ENCODE measurements at places on chromosomes 5 and 9.

GRCh38 chr9:131748411-131748955 lies 8.6 kb upstream of the RAPGEF1 start:
- no peak for DNase-seq

DNA sequence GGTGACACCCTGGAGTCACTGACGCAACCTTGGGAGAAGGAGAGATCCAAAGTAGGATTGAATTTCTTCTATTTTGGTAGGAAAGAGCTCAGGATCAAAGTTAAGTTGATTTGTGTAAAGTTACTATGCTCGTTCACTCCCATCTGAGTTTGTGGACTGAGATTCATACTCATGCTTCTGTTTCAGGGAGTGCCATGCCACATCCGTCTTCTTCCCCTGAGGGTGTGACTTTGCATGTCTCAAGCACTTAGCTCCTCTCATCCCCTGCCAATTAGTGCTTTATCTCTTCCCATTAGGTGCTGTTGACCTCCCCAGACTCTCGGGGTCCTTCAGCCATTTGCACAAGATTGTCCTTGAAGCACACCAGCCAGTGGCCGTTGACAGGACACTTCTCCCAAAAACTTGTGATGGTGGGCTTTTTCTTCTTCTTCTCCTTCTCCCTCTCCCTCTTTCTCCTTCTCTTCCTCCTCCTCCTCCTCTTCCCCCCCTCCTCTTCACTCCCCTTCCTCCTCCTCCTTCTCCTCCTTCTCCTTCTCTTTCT lies 232.2 kb upstream of the KLF4 start:
- DNase-seq, result no peak

DNA sequence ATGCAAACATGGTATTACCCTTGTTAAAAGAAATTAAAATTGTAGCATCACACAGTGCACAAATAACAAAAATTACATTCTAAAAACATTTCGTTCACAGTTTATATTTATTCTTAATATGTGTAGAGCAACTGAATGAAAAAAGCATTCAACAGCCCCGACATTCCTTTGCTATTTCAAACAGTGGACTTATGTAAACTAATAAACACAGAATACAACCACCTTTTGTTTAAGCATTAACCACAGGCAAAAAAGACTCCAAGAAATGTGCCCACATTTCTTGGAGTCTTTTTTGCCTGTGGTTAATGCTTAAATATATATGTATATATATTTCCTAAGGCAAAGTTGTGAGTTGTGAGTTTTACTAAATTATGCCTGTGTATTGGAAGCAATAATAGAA lies 532.5 kb upstream of the DAP start:
- DNase-seq, result no peak

DNA sequence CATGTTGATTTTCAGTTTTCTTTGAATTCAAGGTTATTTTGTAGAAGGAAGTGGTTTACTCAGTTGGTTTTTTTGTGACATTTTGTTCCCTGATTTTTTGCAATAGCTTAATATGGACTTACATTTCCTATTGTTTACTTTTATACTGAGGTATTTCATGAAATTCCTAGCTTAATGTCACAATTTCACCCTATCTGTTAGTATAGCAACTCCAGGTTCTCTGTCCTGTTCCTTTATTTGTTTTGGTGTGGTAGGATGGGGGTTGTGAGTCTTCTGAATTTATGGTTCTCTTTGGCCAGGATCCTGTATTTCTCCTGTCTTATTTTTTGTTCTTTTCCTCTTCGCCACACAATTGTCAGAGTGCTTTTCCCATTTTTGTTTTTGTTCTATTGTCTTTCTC lies 523.4 kb upstream of the ARRDC3 start:
- no peak for DNase-seq

DNA sequence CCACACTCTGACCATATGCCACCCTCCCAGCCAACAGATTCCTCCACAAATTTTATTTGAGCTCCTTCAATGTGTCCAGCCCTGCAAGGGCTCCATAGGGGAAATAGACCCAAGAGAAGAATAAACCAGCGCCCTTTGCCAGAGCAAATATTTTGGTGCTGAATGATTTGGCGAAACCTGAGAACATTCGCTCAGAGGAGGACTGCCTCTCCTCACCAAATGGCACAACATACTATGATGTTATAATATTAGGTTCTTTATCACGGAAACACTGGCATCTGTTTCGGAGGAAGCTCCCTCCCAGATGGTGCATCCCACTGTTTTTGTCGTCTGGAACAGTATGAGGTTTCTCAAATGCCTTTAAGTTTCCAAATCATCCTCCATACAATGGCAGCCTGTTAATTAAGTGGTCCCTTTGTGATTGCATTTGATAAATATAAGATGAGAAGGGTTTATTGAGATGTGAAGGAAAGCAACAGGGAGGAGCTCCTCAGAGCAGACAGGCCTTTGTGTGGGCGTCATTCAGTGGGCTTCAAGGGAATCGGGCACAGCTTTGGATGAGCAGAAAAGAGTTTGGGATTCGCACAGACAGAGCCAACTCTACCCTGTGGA lies 139.1 kb upstream of the ADRA1B start:
- no peak for DNase-seq

GRCh38 chr5:40124367-40124766 lies 555.3 kb upstream of the PTGER4 start:
- DNase-seq, result no peak

DNA sequence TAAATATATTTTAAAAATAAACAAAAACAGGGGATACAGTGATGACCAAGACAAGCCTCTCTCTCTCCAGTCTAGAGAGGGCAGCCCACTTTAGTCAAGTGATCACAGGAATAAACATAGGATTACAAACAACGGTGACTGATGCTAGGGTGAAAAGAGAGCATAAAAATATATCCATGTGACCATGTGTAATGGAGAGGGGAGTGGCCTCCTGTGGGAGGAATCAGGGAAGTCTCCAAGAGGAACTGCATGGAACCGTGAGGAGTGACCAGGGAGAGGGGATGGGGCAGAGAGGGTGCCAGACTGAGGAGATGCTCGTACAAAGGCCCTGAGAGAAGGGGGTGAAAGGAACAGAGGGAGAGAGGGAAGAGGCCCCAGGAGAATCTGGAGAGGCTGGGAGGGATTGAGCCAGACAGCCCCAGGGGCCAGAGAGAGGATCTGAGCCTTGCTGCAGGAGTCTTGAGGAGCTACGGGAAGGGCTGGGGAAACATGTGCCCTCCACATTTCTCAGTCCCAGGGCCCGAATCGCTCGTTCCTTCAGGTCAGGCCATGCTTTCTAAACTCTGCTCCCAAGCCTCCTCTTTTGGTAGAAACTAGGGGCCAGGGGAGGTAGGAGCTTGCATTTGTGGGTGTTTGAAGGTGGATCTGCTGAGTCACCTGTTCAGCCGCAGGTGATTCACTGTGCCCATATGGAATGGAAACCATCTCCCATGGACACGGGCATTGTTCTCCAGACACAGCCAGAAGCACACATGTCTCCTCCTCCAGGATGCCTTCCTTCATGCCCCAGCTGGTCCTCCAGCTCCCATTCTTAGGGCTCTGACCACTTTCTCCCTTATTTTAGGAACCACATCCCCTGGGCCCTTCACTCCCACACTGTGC lies 63.8 kb downstream of the PAX5 start:
- DNase-seq, result no peak

GRCh38 chr5:14123974-14124482 lies 19.1 kb upstream of the TRIO start:
- DNase-seq, result no peak

- DNase-seq, result no peak
These were observed 192.6 kb downstream of the EFNA5 start for GRCh38 chr5:107478068-107478641.

GRCh38 chr5:159106569-159107282 lies 7.0 kb upstream of the EBF1 start:
- DNase-seq, result peak; percentile 89

DNA sequence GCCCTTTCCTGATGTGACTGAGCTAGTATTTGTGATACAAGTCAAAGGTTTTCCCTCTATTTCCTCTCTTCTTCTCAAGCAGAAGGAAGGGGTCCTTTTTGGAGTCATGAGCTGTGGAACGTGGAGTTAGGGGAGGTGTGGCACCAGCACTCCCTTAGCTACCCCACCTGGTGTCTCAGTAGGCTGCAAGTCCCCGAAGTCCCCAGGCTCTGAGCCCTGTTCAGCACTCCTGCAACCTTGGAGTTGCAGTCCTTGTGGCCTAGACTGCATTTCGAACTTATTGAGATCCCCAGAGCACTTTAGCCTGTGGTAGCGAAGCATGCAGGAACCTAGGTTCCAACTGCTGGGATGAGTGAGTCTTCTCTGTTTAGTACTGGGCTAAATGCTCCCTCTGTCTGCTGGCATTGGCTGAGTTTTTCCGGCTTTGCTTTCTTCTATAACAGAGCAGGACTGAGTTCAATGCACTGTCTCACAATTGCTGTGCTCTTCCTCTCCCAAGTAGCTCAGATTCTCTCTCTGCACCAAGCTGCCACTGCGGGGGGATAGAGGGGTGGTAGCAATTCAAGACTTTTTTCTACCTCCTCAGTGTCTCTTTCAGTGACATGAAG lies 600.7 kb upstream of the CDH9 start:
- no peak for DNase-seq

DNA sequence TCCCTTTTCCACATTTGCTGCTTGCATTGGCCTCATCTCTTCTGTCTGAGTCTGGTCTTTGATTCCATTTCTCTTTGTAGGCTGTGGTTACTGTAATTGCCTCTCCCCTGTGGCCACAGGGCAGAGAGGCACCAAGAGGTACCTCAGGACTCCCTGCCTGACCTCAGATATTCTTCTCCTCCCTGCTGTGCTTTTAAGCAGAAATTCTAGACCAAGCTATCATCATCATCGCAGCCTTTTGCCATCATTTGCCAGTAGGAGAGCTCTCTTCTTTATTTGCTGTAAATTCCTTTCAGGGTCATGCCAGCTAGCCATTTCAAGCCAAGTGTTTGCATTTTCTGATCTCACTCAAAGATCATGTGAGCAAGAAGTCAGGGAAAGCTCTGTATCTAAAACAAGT lies 369.6 kb downstream of the ICE1 start:
- DNase-seq, result no peak

DNA sequence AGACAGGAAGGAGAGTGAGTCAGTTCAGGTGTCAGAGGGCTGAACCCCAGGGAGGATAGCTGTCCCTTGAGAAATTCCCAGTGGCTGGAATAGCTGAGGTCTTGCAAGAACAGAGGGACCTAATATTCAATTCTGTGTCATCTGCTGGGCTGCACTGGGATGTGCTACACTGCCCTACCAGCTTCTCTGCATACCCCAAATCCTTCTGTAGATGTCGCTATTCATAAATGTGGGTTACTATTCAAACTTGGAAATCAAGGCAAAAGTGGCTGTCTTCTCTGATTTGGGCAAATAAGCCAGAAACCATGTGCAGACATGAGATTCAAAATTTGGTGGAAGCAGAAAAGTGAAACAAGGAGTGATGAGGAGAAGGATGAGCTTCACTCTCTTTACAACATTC lies 16.3 kb downstream of the TNFSF8 start:
- no peak for DNase-seq

- DNase-seq, result no peak
These were observed 555.3 kb upstream of the ZNF608 start for GRCh38 chr5:125301711-125302110.

GRCh38 chr5:178472138-178472537 lies 118.1 kb downstream of the COL23A1 start:
- no peak for DNase-seq

DNA sequence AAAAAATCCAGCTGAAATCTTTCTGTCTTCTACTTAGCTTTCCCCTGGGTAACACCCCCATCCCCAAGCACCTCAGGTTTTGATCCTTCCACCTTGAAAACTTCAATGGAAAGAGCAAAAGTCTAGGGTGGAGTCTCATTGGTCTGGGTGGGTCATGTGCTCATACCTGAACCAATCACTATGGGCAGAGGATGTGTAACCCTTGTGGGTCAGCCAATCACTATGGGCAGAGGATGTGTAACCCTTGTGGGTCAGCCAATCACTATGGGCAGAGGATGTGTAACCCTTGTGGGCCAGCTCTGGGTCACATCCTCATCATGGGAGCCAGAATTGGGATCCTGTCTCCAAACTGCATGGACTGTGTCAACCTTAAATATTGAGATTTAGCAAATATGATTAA lies 18.5 kb downstream of the NAIF1 start:
- no peak for DNase-seq

- DNase-seq, result no peak
These were observed 6.2 kb downstream of the ADAMTSL2 start for GRCh38 chr9:133540698-133541025.

- DNase-seq, result no peak
These were observed 30.1 kb upstream of the SLC12A2 start for GRCh38 chr5:128053291-128053954.

GRCh38 chr5:6584101-6584645 lies 48.7 kb downstream of the NSUN2 start:
- no peak for DNase-seq

GRCh38 chr9:126932871-126933321 lies 18.3 kb downstream of the RALGPS1 start:
- peak; percentile 23 for DNase-seq

DNA sequence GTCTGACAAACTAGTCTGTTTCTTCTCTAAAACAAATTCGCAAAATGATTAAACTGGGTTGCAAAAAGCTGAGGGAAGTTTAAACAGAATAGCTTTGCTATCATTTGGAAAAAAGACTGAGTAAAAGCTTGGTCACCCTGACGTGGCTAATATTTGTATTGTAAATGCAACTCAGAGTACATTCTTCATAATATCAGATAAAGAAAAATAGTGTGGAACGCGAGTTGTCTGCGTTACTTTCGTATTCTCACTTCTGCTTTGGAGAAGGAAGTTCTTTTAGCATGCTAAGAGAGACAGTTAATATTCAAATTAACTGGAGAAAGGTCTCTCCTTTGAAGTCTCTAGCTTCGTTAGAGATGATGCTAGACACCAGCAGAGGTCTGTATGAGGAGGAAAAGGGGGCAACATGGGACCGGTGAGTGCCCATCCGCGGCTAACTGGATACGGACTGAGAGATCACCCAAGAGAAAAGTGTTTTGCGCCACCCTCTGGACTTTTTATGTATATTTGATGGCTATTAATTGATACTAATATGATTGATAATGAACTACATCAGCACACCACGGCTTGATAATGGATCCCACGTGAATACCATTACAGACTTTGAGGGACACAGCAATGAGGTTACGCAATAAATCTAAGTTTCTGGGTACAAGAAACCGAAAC lies 2.9 kb upstream of the CNTRL start:
- DNase-seq, result no peak

Data from activated CD8-positive, alpha-beta memory T cell treated with anti-CD3 and anti-CD28 coated beads, Interleukin-2, amount 50 U/mL, for 48 hours (primary cell).